ENCODE measurements at places on chromosomes 2 and 18. TPM values are rescaled to one million over a fixed set of nuclear protein-coding genes. Genes with fewer than 3 reads are reported as not detected.

The ST6GAL2 gene
- 5.2 TPM for total RNA-seq

The ABCG5 gene
- total RNA-seq: not detected

The PROKR1 gene
- not detected for total RNA-seq

The CRYGD gene
- total RNA-seq: not detected

DNA sequence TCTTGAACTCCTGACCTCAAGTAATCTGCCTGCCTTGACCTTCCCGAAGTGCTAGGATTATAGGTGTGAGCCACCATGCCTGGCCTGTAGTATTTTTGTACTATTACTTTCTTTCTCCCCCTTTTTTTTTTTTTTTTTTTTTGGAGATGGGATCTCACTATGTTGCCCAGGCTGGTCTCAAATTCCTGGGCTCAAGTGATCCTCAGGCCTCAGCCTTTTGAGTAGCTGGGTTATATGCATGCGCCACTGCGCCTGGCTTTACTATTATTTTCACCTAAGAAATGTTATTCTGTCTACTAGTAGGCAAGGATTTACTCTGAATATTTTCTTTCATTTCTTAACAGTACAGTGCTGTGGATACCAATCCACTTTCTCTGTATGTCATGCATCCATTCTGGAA, 17.4 kb upstream of the ADGRF3 start:
- no peak for DNase-seq

GRCh38 chr2:237072067-237072931, 13.4 kb upstream of the COPS8 start:
- peak; percentile 77 for DNase-seq

- DNase-seq: peak; percentile 60
Measured at GRCh38 chr2:187500585-187501359, 52.7 kb upstream of the CALCRL start.

DNA sequence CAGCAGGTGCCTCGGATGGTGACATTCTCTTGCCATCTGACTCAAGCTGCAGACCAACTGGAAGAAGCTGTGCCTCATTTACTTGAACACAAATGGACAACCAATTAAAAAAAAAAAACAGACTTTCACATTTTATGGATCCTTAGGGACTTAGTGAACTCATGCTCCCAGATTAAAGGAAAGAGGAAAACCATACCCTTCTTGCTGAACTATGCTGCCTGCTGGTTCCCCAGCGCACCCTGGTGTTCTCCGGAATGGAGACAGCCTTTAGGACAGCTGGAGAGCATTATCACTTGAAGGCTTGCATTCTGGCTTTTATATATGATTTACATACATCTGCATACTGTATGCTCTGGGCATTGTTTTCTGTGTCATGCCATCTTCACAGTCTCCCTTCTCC, 370.7 kb downstream of the SLC4A3 start:
- DNase-seq: peak; percentile 22

GRCh38 chr2:229634601-229635370, 79.6 kb downstream of the DNER start:
- no peak for DNase-seq

- no peak for DNase-seq
Measured at GRCh38 chr2:241015439-241015838, 17.0 kb downstream of the SNED1 start.

- no peak for DNase-seq
Measured at GRCh38 chr2:236843161-236843968, 242.3 kb upstream of the COPS8 start.

GRCh38 chr18:47191961-47192360, 15.8 kb upstream of the IER3IP1 start:
- peak; percentile 43 for DNase-seq

DNA sequence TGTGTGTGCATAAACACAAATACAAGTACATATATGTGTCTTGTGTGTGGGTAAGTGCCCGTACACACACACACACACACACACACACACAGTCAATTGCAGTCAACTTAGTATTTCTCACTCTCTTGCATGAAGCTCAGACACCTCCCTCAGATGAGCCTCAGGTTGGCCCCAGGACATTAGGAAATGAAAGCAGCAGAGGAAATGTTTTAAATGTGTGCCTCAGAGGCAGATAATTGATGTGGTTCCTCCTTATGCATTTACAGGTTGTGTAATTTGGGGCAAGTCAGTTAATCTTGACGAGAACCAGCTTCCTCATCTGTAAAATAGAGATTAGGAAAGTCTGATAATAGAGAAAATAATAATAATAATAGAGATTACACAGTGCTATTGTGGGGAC, 814.0 kb upstream of the ID2 start:
- DNase-seq: no peak

DNA sequence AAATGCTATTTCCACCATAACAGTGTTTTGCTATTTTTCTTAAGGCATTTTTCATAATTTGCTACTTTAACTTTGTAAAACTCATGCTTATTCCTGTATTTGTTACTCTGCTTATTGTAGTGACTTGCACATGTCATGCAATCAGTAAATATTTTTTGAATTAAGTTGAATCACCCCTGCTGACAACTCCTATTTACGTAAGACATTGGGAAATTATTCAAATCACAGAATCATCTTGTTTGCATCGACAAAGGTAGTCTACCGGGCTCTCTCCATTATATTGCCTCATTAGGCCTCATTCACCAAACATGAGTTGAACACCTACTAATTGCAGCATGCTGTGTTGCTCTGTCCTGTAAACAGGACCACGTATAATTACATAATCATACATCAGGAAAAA, 478.5 kb upstream of the ZEB2 start:
- no peak for DNase-seq

- no peak for DNase-seq
Measured at GRCh38 chr2:120525056-120526046, 179.4 kb downstream of the INHBB start.

Data from fibroblast of villous mesenchyme (primary cell).